ENCODE measurements at places on chromosomes 3 and 15. TPM values are rescaled to one million over a fixed set of nuclear protein-coding genes. Genes with fewer than 3 reads are reported as not detected.
A peak's percentile ranks its signal among the peaks of the same experiment; 100 is the strongest.

DNA sequence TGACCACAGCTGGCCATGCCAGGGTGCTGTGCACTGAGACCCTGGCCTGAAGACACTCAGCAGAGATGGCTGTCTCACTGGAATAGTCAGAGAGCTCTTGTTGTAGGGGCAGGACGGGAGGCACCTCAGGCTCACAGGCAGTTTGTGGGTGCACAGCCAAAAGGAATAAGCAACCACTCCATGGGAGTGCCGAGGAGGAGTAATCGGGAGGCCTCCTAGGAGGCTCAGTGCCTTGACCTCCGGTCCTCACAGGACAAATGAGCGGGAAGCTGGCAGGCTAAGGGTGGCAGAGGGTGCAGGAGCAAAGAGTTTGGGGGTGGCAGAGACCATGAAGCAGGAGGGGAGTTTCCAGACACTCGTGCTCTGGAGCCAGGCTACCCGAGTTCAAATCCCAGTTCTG, 81.7 kb downstream of the SMAD6 start:
- peak; percentile 23 for DNase-seq

- DNase-seq, result no peak
Observed at GRCh38 chr3:180306691-180307090, 270.0 kb upstream of the PEX5L start.

GRCh38 chr15:40240619-40241221, 1.9 kb downstream of the PAK6 start:
- DNase-seq, result peak; percentile 13

DNA sequence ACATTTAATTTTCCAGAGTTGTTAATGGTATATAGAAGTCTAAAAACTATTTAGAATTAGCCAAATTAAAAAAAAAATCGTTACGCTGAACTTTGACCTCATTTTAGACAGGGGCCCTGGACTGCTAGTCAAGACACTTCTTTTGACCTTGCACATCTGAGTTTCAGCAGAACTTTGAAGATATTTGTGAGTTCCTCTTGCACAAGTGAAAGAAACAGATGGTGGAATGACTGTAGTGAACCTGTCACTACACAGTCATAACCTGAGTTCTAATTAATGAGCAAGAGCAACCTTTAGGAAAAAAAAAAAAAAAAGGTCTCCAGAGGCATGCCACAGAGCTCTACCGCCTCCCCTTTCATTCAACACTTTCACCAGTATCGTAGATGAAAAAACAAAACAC, 5.3 kb downstream of the MYO5C start:
- DNase-seq, result no peak

The COLQ gene
- 2.5 TPM for total RNA-seq

The SNX22 gene
- total RNA-seq, result not detected

The RHO gene
- not detected for total RNA-seq
